ENCODE measurements at places on chromosomes 16 and 17.
A peak's percentile ranks its signal among the peaks of the same experiment; 100 is the strongest.

- peak; percentile 94 for DNase-seq
These were observed 8.4 kb upstream of the GLIS2 start for GRCh38 chr16:4307215-4308037.

DNA sequence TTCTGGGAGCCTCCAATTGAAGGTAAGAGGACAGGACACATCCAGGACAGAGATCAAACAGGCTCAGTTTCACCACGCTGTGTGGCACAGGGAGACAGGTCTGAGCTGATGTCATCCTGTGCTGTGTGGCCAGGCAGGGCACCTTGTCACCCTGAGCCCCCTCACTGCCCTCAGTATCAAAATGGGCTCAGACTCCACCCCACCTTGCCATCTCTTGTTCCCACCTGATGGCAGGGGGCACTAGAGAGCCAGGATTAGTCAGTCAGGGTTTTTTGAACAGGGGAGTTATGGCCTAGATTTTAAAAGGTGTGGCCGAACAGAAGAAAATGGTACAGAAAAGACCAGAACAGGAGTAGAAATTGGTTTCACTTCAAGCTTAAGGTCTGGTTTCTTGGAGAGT lies 2.6 kb downstream of the KAT2A start:
- DNase-seq = no peak

DNA sequence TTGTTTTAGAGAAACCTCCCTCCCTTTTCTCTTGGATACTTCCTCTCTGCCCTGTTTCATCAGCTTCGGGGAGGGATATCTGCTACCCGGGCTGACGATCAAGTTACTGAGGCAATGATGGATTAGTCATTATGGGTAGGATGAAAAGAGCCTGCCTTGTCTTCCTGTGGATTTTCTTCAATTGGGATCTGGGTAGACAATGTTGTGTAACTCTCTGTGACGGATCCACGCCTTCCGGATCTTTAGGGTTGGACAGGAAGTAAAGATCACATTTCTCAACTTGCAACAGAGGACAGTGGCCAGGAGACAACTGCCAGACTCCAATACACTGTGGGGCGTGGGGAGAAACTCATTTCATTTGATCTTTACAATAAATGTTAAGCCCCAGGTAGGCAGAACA lies 11.3 kb upstream of the CHST6 start:
- DNase-seq = no peak

DNA sequence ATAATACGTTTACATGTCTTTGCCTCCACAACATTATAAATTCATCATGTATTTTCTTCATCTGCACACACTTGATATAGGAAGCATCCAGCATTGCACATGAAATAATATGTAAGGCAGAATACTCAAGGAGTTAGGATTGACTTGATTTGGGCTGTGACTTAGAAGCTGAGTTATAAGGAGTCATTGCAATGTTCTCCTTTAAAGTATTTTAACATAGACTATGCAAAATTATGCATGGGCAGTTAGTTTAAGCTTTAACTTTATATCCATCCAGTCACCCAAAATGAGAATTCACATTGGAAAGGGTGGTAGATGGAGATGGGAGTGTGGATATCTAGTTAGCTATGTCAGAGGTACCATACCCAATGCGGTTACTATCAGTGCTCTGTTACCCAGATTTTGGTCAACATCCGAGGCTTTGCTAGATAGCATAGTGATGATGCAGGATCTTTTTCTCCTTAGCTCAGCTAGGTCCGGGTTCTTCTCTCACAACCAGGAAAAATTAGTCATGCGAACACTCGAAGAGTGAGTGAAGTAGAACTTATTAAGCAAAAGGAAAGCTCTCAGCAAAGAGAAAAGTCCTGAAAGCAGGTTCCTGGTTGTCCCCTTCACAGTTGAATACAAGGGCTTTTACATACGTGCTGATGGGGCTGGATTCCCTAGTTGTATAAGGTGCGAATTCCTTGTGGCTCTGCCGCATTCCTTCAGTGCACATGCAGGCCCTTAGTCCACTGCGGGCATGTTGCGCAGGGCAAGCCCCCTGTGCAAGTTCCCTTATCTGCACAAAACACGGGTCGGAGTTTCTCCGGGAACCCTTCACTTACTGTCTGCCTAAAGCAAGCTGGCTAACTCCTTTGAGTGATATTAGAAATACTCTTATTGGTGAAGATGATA lies 73.1 kb upstream of the FAM20A start:
- DNase-seq = no peak

GRCh38 chr16:64900019-64900418 lies 221.8 kb downstream of the CDH11 start:
- no peak for DNase-seq

DNA sequence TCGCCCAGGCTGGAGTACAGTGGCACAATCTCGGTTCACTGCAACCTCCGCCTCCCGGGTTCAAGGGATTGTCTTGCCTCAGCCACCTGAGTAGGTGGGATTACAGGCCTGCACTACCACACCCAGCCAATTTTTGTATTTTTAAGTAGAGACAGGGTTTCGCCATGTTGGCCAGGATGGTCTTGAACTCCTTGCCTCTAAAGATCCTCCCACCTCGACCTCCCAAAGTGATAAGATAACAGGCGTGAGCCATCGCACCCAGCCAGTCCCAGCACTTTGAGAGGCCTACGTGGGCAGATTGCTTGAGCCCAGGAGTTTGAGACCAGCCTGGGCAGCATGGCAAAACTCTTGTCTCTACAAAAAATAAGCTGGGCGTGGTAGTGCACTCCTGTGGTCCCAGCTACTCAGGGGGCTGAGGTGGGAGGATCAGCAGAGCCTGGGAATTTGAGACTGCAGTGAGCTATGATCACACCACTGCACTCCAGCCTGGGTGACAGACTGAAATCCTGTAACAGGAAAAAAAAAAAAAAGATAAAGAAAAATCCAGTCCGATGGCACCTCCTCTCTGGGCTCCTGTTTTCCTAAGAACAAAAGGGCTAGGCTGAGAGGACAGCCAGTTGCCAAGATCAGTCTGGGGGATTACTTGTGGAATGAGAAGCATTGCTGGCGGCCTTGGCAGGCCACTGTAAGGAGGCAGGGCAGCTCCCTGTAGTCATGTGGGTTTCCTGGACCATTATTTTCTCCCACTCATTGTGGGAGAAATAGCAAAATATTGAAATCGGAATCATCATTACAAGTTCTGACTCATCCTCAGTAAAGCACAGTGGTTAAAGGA lies 3.0 kb upstream of the PIPOX start:
- DNase-seq = no peak

GRCh38 chr16:50683689-50684374 lies 2.7 kb upstream of the SNX20 start:
- peak; percentile 80 for DNase-seq

- no peak for DNase-seq
These were observed 16.7 kb upstream of the TUBG2 start for GRCh38 chr17:42642336-42642735.

DNA sequence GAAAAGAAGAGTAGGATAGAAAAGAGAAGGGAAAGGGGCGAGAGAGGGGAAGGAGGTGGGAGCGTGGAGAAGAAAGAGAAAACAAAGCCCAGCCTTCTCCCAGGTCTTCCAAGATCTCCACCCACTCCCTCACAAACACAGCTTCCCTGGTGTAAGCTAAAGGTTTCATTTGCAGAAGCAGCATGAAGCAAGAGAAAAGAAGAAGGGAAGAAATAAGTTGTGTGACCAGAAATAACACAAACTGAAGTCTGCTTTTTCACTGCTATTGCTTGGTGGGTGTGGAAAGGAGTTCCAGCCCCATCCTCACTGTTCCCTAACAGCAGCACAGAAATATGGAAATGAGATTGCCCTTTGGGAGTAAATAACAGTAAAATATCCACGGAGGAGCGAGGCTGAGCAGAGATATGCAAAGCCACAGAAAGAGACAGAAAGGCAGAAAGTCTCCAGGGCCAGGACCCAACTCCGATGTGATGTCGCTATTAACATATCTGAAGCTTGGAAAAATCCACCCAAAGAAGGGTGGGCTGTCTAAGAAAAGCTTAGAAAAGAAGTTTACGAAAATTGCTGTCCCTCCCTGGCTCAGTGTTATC lies 10.3 kb upstream of the GAS7 start:
- no peak for DNase-seq

DNA sequence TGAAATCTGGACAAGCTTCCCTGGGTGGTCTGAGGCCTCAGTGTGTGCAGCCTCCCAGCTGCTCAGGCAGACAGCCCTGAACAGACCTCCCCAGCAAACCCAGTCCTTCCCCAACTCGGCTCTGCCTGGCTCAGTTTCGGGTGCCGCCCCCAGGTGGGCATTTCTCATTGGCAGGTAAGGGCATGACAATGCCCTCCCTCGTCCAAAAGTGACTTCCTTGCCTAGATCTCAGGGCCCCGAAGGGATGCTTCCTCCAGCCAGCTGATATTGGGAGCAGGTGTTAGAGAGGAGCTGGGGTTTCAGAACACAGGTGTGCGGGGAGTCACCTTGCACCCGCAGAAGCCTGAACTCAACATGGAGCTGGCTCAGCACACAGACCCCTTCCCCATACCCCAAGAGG lies 3.8 kb upstream of the PPL start:
- DNase-seq = no peak

- no peak for DNase-seq
These were observed 7.3 kb upstream of the CD7 start for GRCh38 chr17:82324566-82325285.

DNA sequence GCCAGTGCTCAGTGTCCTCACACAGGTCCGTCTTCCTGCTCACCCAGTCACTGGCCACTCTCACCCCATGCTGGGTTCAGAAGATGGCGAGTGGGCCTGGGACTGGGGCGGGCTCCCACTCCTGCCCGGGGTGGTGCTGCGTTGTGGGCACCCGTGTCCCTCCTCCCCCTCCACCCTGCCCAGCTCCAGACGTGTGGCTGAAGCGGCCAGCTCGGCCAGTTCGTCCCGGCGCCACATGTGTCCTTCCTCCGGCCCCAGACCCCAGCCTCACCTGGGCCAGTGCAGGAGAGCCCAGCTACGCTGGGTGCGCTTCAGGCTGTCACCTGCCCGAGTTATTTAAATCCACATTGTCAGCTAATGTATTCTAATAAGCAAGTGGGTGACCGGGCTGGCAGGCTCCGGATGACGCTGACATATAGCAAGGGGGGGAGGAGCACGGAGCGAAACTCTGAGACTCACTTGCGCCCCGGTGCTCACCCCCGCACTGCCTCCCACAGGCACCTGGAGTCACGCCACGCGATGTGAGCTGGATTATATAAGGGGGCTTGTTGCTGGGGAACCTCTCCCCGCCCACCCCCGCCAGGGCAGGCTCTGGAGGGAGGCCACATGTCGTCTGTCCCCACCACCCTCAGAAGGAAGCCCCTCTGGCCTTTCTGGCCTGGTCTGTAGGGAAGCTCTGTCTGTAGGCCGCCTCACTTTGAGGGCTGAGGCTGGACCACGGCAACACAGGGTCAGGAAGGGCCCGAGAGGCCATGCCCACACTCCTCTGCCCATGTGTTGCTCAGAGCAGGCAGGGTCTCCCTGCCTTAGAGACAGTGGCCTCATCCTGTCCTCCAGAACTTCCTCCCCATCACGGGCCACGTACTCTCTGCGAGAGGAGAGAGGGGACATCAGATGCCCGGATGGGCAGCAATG lies 7.1 kb upstream of the BAIAP2 start:
- DNase-seq = no peak

- no peak for DNase-seq
These were observed 21.1 kb upstream of the METRNL start for GRCh38 chr17:83058266-83058798.

- no peak for DNase-seq
These were observed 6.5 kb downstream of the UNC119 start for GRCh38 chr17:28545787-28546415.

GRCh38 chr16:84039696-84040095 lies 2.9 kb downstream of the SLC38A8 start:
- no peak for DNase-seq

DNA sequence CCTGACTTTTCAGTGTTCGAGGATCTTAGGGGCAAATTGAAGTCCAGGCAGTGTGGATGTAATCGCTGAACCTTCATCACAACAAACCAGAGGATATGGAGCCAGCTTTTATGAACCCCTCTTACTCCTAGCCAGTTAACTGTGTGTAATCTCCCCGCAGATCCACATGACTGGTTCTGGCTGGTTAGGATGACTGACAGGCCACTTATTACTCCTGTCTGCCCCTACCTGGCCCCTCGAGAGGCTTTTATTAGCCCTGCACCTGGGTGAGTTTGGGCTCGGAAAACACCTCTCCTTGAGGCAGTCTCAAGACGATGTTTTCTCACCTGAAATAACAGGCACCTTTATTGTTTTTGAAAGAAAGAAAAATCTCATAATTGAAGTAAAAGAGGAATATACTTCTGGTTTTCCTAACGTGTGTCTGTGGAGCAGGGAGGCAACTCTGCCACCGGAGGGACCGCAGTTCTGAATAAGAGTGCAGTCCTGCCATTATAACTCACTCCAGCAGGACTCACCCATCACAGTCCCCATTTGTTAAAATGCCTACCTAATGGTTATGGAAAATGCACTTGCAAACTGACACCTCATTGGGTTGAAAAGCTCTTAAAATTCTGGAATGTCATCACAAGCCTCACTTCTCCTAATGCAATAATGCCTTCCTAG lies 291.9 kb upstream of the N4BP1 start:
- no peak for DNase-seq

- no peak for DNase-seq
These were observed 16.4 kb downstream of the NSMCE1 start for GRCh38 chr16:27252206-27252585.

GRCh38 chr17:40474419-40475002 lies 26.9 kb downstream of the TNS4 start:
- no peak for DNase-seq

DNA sequence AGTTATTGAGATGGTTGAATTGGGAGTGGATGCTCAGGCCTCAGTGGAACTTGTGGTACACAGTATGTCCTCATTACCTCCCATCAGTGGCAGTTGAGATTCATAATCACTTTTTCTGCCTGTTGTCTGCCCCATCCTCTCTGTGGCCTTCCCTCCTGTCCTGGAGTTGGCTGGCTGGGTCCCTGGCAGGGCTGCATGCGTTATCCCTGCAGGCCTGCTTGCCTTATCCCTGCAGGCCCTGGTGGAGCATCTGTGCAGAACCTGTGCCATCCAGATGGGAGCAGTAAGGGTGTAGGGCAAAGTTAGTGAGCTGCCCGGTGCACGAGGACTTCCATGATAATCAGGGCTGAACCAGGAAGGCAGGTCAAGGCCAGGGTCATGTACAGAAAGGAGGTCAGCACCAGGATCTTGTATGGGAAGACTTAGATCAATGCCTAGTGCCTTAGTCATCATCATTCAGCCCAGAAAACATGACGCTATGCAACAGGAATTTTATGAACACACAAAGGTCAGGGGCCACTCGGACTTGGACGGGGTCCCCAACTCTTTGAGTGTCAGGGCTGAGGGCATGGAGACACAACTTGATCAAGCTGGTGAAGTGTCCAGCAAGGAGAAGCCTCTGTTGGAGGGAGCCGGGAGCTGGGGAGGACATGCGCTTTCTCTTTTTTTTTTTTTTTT lies 47.2 kb downstream of the ABCC1 start:
- DNase-seq = no peak
